ENCODE measurements at places on chromosomes 7 and 10.

DNA sequence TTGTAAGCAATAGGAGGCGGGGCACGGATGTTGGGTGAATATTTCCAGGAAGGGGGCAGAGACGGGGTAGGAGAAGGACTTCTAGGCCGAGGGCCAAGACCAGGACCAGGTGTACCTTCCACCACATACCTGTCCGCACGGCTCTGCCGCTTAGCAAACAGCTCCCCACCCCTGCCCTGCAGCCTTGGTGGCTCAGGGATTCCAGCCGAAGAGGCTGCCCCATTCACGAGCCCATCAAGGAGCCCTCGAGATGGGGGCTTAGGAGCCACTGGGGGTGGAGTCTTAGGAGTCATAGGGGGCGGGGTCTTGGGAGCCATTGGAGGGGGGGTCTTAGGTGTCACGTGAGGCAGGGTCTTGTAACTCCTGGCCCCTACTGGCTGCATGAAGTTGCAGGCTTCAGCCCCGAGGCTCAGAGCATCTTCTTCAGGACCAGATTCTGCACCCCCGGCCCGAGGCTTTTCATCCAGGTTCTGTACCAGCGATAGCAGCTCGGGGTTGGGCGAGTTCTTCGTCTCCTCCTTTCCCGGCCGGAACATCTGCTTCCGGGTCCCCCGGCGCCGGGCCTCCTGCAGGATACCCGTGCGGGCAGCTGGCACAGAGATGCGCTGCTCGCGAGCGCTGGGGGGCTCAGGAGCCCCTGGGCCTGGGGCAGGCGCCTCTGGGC, 6.1 kb upstream of the MYOZ1 start:
- peak; percentile 27 for DNase-seq

DNA sequence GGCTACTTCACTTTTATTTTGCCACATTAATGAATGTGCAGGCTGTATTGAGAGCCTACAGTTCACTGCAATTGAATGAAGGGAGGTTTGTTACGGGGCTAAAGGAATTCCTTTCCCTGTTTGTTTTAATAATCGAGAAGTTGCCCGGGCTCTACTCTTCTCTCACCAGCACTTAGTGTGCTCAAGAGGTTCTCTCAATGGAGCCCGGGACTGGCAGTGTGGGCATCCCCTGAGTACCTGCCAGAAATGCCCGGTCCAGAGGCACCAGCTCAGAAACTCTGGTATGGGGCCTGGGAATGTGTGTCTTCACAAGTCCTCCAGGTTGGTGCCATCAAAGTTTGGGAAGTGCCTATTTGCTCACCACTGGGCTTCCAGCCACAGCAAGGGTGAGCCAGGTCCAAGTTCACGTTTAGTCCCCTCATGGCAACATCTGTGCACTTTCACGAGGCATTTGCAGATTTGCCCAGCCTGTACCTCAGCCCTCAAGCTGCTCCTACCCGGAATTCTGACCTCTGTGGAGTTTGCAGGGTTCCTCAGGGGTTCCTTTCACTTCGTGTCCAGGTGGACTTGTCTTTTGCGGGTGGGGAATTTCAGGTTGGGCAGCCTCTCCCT, 622.4 kb downstream of the SDK1 start:
- no peak for DNase-seq

GRCh38 chr10:120345186-120345585, 111.8 kb upstream of the PLPP4 start:
- DNase-seq: no peak

DNA sequence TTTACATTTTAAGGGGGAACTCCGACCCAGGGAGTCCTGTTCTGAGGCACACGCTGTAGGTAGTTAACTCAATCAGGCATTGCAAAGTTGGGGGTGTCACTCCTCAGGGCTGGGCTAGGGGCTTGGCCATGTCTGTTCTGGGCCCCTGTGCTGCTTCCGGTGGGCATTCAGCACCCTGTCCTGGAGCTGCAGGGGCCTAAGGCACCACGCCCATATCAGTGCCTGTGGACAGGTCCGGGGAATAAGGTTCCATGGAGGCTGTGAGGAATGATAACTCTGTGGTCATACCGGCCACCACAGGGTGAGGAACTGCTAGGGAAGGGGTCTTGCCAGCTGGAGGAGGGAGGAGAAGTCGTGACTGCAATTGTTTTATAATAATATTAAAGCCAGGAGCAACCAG, 539.1 kb upstream of the FOXK1 start:
- no peak for DNase-seq

DNA sequence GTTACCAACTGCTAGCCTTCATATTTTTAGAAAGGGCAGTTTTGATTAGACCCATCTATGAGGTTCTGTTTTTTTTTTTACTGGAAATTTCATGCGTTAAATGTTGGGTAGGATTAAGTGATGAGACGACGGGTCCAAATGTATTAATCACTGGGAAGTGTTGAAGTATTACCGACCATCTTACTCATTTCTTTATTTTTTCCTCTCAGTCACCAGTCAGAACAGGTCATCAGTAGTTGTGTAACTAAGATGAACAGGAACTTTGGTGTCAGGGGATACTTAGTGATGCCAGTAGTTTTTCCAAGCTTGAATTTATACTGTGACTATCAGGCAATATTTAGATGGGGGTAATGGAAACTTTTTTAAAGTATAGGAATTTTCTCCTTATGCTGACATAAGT, 14.2 kb downstream of the TFAM start:
- DNase-seq: peak; percentile 59

DNA sequence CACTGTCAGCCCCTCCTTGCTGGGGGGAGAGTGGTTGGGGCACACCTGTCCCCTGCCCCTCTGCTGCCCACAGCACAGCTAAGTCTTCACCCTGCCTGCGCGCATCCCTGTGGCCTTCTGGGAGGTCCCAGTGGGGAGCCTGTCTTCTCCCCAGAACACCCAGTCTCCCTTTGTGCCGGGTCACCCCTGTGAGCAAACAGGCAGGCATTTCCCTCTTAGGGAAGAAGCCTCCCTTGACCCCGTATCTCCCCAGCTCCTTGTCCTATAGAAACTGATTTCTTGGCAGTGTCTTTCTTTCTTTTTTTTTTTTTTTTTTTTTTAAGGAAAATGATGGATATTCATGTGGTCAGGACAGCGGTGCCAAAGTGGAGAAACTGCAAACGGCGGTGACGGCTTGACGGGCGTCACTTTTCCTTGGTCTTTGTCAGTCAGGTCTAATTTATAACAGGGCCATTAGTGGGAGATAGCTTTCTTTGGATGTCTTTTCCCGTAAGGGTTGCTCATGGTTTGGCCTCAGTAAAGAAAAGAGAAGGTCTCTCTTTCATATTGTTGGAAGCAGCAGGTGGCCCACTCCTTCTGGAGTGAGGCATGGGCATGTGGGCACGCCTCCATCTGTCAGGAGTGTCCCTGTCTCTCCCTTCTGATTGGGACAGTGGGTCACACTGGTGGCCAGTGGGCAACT, 115.3 kb downstream of the NKX6-2 start:
- no peak for DNase-seq

DNA sequence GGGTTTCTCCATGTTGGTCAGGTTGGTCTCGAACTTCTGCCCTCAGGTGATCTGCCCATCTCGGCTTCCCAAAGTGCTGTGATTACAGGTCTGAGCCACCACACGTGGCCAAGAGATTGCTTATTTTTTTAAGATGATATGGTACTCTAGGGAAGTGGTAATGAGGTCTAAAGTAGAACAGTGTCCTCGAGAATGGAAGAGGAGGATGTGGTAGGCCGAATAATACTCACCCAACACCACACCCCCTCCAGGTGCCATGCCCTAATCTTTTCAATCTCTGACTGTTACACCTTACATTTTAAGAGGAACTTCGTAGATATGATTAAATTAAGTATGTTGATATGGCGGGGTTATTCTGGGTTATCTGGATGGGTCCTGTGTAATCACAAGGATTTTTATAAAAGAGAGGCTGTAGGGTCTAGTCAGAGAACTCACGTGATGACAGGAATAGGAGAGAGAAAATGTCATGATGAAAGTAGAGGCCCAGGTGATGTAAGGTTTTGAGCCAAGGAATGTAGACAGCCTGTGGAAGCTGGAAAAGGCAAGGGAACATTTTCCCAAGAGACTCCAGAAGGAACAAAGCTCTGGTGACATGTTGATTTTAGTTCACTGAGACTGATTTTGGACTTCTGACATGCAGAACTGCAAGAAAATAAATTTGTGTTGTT, 29.5 kb downstream of the CDK13 start:
- peak; percentile 12 for DNase-seq

DNA sequence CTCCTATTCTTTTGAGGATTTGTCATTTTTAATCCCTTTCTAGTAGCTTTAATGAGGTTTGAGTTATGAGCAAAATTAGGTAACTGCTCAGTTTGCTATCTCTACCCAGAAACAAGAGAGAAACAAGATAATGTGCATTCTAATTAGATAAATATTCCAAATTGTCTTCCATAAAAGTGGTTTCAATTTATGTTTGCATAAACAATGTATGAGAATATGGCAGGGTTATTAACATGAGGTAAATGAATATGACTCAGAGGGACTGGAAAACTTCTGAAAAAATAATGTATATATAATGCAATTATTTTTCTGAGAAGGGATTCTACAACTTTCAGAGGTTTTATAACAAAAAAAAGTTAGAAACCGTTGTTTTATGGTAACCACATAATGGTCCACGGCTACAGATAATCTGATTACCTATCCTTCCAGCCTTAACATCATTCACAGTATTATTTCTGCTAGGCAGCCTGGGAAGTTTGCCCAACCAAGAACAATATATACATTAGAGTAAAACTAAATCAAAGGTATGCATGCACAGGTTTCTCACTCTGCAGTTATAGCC, 101.2 kb downstream of the CRPPA start:
- no peak for DNase-seq

DNA sequence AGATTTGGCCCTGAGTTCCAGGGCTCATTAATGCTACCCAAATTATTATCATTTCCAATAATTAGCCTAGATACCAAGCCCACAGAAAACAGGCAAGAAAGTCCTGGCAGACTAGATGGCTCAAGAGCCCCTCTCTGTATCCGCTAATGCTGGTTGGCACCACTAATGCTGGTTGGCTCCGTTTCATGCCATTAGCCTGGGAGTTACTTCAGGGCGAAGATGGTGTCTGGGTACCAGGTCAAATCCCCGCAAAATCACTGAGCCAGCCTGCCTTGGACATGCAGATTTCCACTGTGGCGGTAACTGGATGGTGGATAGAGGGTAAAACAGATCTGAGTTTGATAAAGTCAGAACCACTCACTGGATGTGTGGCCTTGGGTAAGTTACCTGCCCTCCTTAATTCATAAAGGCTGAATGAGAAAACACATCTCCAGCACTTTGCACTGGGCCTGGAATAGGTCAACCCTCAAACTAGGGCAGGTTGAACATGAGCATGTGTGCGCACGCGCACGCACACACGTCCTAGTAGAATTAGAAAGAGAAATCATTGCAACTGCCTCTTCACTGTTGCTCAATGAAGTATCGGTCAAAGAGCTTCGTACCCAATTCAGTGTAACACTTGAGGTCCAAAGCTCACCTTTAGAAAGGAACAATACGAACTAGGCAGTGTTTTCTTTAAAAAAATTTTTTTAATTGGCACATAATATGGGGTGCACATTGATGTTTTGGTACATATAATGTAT, 91.5 kb downstream of the PRPF18 start:
- DNase-seq: no peak

DNA sequence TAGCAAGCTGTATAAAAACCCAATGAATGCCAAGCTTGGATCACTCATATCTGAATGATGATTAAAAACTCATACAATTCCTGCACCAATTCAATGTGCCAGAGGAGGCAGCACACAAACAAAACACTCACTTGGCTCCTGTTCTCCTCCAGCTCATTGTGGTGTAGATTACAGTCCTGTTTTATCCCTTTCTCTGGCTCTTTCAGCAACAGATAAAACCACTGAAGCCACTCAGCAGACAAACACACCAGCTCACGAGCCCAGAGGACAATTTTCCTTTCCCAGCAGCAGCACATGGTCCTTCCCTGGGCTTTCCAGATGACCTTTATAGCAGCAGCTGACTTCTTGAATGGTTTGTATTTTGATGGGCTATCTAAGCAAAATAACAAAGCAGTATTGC, 107.3 kb upstream of the STARD3NL start:
- no peak for DNase-seq

DNA sequence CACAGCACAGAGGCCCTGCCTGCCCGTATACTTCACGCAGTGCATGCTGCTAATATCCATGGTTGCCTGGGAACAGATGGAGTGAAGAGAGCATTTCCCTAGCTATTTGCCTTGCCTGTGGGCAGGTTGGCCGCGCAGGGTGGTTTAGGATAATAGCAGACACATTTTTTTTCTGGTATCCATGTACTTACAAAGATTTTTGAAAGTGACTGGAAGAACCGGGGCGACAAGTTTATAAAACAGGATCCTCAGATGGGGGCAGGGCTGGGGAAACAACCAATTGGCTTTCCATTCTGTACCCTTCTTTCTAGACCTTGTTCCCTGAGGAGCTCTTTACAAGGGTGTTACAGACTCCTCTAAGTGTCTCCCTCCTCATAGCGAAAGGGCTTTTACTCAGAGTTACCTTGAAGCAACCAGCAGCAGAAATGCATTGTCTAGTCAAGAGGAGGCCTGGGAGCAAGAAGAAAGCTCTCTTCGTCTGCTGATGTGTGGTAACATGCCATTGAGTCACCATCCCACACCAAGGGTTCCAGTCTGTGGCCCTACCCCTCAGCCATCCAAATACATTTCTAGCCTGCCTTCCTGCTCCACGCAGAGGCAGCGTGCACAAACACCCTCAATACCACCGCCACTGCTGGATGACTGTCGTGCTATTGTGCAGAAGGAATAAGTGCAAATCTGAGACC, 31.5 kb downstream of the MTURN start:
- DNase-seq: no peak

DNA sequence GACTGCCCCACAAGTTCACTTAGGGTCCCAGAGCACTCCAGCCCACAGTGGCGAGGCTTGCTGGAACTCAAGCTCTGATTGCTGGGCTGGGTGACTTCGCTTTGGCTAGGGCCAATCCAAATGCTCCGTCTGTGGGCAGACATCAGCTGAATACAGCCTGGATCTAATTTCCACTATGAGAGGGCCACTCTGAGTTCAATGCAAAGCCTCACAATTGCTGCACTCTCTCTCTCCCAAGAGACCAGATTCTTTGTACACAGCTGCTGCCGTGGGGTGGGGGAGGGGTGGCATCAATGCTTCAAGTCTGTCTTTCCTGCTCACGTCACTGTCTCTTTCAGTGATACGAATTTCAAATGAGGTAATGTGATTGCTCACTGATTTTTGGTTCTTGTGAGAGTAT, 47.3 kb upstream of the BPGM start:
- no peak for DNase-seq

- DNase-seq: peak; percentile 97
These were observed 3.2 kb downstream of the UBE2H start for GRCh38 chr7:129949292-129950133.

DNA sequence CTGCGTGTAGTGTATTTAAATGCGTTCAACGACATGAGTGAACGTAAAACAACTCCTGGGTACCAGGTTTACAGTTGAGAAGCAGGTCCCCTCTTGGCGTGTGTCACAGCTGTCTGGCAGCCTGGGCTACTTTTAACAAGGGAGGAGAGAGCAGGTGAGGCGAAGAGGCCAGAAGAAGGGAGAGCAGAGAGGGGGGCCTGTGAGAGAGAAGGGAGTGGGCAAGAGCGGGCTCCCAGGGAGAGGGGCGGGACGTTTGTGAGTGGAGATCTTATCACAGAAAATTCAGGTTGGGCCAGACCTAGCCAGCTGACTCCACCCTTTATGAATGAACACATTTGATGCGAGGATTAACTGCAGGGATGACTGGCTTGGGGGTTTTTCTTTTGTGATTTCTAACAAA, 154.0 kb downstream of the CAMK1D start:
- DNase-seq: no peak

- no peak for DNase-seq
These were observed 82.0 kb downstream of the FOXL3 start for GRCh38 chr7:371779-372545.

All from amniotic epithelial cell (primary cell).